ENCODE measurements at places on chromosomes 6 and 20.
A peak's percentile ranks its signal among the peaks of the same experiment; 100 is the strongest.

DNA sequence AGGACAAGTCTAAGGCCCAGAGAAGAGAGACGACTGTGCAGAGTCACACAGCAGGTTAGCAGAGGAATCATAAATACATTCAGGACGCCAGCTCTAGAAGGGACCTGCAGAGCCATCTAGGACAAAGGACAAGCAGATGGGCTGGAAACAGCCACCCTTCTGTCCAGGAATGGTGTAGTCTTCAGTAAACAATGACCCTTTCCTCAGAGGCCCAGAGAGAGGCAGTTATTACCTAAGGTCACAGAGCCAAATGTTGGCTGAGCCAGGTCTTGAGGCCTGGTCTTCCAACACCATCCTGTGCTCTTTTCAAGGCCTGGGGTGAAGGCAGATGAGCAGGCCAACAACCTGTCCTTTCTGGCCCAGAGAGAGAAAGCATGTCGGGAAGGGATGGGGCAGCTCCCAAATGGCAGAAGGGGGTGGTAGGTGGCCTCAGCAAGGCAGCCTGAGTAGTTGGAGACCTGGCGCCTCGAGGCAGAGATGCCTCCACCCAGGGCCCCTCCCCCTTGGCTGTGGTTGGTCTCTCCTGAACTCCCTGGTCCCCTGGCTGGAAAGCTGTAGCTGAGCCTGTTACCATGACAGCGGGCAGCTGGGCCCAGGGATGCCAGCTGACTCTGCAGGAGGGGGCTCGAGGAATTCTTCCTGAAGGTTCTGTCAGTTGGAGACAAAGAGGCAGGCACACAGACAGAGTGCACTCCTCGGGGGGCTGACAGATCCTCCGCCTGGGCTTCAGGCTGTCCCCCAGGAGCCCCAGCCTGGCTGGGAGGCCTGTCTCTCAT, 24.8 kb downstream of the EPB41L1 start:
- no peak for DNase-seq

DNA sequence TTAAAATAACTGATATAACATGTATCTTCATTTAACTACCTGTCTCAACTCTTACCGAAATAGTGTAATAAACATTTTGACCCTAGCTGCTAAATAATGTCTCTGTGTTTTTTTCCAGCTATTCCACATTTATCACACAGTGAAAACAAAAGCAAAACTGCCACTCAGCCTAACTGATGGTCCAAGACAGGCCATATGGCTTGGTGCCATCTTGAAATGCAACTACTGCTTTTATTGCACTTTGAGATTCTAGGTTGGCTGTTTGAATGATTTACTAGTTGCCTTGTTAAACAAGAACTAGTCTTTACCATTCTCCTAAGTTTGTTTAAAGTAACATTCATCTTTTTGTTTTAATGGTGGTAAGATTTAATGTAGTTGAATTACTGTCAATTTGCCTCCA, 739.8 kb downstream of the TFAP2A start:
- no peak for DNase-seq

- DNase-seq, result no peak
Measured at GRCh38 chr20:9300534-9300933, 213.9 kb upstream of the LAMP5 start.

- no peak for DNase-seq
Measured at GRCh38 chr6:42428326-42429041, 23.2 kb downstream of the TRERF1 start.

GRCh38 chr20:11112832-11113231, 439.0 kb upstream of the JAG1 start:
- DNase-seq, result no peak

DNA sequence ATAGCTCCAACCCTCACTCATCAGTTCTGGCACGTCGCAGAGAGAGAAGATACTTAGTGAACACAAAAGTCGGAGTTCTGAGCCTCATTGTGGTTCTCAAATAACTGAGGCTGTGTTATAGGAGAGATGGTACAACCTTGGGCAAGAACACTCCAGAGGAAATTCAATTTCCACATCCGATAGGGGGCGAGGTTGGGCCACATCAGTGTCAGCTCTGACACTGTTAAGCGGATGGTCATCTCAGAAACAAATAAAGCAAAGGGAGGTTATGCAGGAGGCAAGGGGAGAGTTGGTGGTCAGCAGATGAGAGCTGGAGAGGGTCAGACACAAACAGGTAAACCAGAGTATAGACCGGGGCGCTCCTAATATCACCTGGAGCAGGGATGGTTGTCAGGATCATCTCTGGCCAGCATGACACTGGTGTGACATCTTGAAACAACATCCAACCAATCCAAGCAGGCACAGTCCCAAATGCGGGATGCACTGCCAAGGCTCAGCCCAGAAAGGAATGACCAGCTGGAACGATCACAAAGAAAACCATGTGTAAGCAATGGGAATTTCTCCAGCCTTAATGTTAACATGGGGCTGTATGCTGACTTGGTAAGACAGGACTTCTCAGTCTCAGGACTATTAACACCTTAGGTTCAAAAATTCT, 331.8 kb downstream of the HACE1 start:
- DNase-seq, result peak; percentile 49
